ENCODE measurements at places on chromosomes 12 and 14.
A peak's percentile ranks its signal among the peaks of the same experiment; 100 is the strongest.

- DNase-seq, result peak; percentile 83
Measured at GRCh38 chr12:14843425-14843887, at the start of gene ART4. ART4 (minus strand) TSS chr12:14843526; CDS start chr12:14843113, 413 bp downstream.

- no peak for DNase-seq
Measured at GRCh38 chr14:34027990-34028495, 77.2 kb upstream of the EGLN3 start.

GRCh38 chr12:11763760-11764520, 114.5 kb downstream of the ETV6 start:
- no peak for DNase-seq

DNA sequence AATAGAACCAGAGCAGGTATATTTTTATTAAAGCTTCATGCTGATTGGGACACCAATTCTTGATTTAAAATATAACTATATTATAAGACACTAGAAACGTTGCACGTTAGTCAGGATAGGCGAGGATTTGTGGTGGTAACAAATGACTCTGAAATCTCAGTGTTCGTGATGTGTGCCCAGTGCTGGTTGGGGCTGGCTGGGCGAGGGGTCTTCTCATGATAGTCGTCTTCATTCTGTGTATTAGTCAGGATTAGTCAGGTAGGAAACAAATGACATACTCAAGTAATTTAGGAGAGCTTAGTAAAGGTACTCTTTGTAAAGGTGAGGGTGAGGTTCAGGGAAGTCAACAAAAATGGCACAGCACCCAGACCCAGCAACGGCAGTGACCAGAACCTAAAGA, 73.9 kb upstream of the HIF1A start:
- DNase-seq, result no peak

GRCh38 chr14:65769151-65769550, 356.6 kb downstream of the FUT8 start:
- no peak for DNase-seq

GRCh38 chr12:82426081-82426480, 67.8 kb downstream of the METTL25 start:
- no peak for DNase-seq

DNA sequence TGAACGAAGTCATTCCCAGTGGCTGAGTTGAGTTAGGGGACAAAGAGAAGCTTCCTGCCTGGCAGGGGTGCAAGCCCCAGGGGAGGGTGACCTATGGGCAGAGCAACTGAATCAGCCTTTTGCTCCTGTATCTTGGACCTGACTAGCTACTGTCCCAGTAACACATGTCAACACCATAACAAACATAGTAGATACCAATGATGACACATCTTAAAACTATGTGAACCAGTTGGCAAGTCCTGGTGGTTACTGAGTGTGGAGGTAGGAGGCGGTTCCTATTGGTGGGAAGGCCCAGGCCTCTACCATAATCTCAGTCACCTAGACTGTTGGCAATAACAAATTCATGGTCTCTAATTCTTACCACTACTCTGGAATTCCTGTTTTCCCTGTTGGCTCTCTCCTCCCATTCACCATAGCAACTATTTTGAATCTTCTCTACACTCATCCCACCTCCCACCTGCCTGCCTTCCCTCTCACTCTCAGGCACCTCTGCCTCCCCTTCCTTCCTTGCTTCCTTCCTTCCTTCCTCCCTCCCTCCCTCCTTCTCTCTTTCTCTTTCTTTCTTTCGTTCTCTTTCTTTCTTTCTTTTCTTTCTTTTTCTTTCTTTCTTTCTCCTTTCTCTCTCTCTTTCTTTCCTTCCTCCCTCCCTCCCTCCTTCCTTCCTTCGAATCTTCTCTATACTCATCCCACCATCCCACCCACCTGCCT, 8.1 kb upstream of the P2RX7 start:
- DNase-seq, result peak; percentile 2

DNA sequence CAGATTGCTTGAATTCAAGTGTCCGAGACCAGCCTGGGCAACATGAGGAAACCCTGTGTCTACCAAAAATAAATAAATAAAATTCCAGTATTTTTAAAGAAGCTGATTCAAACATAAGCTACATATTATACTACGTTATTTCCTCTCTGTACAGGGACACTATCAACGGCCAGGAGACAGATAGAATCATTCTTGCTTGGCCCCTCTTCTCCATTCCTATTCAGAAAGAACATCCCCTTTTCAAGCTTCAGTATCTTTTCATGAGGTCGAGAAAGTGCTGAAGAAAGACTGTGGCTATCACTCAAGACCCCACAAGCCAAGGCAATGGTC, 314 bp upstream of the DHRS7 start:
- no peak for DNase-seq

GRCh38 chr12:128830505-128830893, 6.7 kb upstream of the SLC15A4 start:
- no peak for DNase-seq
